ENCODE measurements at places on chromosomes 16 and 17.

GRCh38 chr16:29915590-29916247 lies 10.3 kb downstream of the KCTD13 start:
- DNase-seq = no peak

GRCh38 chr17:49845321-49845720 lies 2.5 kb downstream of the TAC4 start:
- no peak for DNase-seq

DNA sequence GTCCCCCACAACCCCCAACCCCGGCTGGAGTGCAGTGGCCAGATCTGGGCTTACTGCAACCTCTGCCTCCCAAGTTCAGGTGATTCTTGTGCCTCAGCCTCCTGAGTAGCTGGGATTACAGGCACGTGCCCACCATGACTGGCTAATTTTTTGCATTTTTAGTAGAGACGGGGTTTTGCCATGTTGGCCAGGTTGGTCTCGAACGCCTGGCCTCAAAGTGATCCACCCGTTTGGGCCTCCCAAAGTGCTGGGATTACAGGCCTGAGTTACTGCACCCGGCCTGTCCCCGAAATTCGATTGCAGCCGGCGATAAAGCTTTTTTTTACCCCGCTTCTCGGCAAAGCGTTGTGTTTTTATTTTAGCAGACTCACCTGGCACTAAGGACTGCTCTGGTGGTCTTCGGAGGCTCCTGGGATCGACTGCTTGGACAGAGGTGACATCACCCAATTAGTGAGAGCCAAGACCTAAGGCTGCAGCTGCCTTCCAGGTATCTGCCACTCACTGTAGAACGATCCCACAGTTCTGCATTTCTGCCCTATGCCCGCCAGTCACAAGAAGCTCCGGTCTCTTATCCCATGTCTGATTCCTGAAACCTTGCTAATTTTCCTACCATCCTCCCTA lies 82.2 kb upstream of the ARL4D start:
- no peak for DNase-seq

DNA sequence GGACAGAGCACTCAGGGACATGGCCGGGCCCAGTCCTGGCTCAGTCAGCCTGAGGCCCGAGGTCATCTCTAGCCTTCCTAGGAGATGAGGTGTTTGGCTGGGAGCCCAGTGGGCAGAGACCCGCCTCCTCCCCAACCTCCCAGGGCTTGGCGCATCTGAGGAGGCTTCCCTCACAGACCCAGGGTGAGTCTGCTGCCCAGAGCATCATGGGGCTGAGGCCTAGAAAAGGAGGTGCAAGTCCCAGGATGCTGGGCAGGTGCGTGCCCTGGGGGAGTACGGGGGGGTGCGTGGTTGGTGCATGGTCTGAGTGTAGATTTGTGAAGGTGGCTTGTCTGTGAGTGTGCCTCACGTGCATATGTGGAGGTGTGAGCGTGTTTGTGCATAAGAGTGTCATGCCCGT lies 4.7 kb downstream of the PDE6G start:
- DNase-seq = no peak

- no peak for DNase-seq
Measured at GRCh38 chr17:6940186-6940649, 55.6 kb upstream of the ALOX12 start.

DNA sequence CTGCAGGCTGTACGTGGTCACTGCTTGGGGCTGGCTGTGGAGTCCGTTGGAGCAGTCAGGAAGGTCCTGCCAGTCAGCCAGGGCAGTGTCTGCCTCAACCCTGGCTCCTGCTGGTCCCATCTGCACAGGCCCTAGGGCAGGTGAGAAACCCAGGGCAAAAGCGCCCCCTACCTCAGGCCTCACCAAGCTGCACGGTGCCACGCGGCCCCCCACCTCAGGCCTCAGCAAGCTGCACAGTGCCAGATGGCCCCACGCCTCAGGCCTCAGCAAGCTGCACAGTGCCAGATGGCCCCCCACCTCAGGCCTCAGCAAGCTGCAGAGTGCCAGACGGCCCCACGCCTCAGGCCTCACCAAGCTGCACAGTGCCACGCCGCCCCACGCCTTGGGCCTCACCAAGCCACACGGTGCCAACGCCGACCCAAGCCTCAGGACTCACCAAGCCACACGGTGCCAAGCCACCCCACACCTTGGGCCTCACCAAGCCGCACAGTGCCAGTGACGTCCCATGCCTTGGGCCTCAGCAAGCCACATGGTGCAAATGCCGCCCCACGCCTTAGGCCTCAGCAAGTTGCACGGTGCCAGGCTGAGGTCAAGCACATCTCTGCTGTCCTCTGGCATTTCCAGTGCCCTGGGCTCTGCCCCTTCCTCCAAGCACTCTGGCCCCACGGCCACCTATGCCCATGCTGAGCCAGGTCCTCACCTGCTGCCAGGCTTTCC lies 5.5 kb downstream of the TMEM204 start:
- DNase-seq = no peak

- DNase-seq = no peak
Measured at GRCh38 chr16:1493746-1494094, 560 bp downstream of the TELO2 start.

- no peak for DNase-seq
Measured at GRCh38 chr17:44795421-44795820, 34.7 kb downstream of the GJC1 start.

DNA sequence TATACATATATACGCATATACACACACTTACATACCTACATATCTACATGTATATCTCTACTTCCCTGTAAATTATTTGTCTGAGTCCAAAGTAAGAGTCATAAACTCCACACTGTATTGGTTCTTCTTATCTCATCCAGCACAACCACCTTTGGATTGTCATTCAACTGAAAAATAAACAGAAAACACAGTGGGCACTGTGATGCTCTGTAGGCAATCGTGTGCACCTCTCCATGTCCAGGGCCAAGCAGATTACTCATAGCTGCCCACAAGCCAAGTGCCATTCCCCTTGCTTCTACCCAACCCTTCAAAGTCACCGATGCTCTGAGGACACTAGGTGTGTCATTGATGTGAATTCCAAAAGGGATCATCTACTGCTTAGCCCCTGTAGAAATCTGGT lies 12.9 kb upstream of the TEKT3 start:
- DNase-seq = no peak

Measured in NCI-H1092 treated with DMSO at 0.1 percent for 48 hours (cell line).